ENCODE measurements at places on chromosomes 5 and 9.

DNA sequence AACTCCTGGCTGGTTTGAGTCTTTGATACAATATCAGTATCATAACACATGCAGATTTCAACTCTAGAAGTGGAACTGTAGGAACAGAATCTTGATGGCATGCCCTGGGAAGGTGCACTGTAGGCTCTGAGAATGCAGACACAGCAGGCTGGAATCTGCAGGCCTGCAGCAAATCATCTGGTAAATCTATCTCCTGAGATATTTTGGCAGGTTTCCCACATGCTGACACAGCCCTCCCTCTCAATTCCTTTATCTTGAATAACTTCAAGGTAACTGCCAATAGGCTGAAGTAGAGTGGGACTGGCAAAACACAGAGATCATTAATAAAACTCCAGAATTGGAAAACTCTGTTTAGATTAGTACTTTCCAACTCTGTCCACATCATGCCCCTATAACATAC is 177.8 kb upstream of the PCSK5 start:
- DNase-seq = no peak

- no peak for DNase-seq
Observed at GRCh38 chr5:132684922-132685720, 11.3 kb downstream of the IL4 start.

- peak; percentile 52 for DNase-seq
Observed at GRCh38 chr9:4315582-4316215, 15.8 kb upstream of the GLIS3 start.

- DNase-seq = no peak
Observed at GRCh38 chr5:123455640-123456039, 32.4 kb upstream of the CEP120 start.

GRCh38 chr5:1492757-1493156 is 31.0 kb downstream of the LPCAT1 start:
- no peak for DNase-seq

DNA sequence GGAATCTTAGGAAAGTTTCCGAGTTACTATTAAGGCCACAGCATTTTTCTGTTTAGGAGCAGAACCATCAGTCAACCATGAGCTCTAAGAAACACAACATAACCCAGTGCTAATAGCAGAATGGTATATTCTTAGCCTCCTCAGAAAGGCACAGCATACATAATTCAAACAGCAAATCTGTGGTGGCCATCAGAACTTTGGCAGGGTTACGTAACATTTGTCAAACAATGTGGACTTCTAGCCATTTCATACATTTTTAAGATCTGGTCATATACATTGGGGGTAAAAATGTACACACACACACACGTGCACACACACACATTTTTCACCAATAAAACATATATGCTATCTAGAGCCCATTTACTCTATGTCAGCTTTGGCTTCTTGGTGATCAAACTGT is 225.2 kb downstream of the GNA14 start:
- no peak for DNase-seq

DNA sequence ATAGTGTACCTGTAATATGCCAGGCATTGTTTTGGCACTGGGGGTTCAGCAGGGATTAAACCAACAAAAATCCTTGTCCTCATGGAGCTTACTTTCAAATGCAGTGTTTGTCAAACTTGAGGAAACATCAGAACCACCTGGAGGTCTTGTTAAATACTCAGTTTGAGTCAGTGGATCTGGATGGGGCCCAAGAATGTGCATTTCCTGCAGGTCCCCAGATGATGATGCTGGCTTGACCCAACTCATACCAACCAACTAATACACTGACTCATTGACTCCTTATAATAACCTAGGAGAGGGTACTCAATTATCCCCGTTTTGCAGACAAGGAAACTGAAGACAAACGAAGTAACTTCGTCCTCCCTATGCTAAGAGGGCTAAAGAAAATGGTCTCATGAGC is 11.3 kb downstream of the WWC1 start:
- no peak for DNase-seq

- no peak for DNase-seq
Observed at GRCh38 chr5:89878140-89879132, 531.1 kb downstream of the CETN3 start.
